ENCODE measurements at places on chromosomes 2 and 18.

DNA sequence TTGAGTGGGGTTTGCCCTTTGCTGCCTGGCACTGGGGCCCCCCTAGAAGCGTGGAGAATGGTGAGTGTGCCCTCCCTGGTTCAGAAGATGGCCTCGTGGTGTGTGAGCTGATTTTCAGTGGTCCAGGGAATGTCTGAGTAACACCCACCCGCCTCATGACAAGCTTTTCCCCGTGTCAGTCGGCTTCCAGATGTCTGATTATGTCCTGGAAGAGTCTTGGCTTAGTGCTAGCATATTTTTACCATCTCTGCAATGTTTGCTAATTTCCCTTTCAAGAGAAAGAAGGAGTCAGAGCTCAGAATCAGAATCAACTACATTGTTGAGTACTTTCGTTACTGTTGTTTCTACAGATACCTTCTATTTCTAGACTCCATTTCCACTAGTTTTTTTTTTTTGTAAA, 214.7 kb downstream of the SEPTIN10 start:
- DNase-seq, result no peak

- DNase-seq, result no peak
These were observed 69.5 kb downstream of the MYOM1 start for GRCh38 chr18:3150274-3150673.

GRCh38 chr2:22282220-22282619, 1102.8 kb upstream of the KLHL29 start:
- DNase-seq, result no peak

DNA sequence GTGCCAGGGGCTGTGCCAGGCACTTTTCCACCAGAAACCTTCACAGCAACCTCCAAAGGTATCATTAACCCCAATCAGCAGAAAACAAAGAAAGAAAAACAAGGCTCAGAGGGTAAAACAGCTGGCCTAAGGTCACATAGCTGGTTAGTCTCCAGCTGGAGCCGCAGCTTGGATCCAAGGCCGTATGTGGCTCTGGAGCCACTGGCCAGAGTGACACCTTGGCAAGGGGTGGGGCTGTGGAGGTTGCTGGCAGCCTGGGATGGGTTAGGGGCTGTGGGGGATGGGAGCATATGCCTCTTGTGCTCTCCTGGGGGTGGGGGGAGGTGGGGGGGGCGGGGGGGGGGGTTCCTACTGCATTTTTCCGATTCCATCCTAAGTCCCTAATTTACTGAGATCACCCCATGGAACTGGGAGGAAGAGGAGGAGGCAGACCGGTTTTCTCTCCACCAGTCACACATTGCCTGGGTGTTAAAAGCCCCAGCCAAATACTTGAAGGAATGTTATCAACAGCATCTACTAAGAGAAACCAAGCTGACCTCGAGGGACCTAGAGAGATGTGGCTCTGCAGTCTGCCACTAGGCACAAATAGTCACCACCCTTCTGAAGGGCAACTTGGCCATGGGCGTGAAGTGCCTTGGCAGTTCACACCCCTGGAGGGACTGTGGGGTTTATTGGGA, 8.0 kb downstream of the HAAO start:
- no peak for DNase-seq

DNA sequence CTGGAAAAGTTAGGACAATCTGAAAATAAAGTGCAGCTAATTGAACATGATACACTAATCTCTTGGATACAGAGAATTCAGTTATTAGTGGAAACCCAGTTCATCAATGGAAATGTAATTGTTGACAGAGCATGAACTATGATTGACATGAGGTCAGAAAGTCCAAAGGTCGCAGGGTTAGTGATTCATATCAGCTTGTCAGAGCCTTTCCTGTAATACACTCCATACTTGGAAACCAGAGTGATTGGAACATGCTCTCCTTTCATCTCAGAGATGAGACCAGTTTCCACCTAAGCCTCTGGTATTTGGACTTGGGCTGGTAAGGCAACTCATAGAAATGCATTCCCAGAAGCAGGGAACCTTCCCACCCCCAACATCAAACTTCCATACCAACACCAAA, 8.5 kb upstream of the NCKAP5 start:
- no peak for DNase-seq

- DNase-seq, result no peak
These were observed 15.4 kb upstream of the XDH start for GRCh38 chr2:31429759-31430438.

- DNase-seq, result no peak
These were observed 205.1 kb upstream of the SRD5A2 start for GRCh38 chr2:31785876-31786275.

- peak; percentile 68 for DNase-seq
These were observed 10.1 kb upstream of the TMEM185B start for GRCh38 chr2:120233292-120233691.

- DNase-seq, result no peak
These were observed 44.8 kb downstream of the PAX8 start for GRCh38 chr2:113233593-113234550.

GRCh38 chr2:230694241-230694640, 18.4 kb upstream of the CAB39 start:
- no peak for DNase-seq

GRCh38 chr2:74693668-74694067, 39.6 kb downstream of the SEMA4F start:
- no peak for DNase-seq

GRCh38 chr2:134344954-134345697, 91.3 kb downstream of the MGAT5 start:
- no peak for DNase-seq

DNA sequence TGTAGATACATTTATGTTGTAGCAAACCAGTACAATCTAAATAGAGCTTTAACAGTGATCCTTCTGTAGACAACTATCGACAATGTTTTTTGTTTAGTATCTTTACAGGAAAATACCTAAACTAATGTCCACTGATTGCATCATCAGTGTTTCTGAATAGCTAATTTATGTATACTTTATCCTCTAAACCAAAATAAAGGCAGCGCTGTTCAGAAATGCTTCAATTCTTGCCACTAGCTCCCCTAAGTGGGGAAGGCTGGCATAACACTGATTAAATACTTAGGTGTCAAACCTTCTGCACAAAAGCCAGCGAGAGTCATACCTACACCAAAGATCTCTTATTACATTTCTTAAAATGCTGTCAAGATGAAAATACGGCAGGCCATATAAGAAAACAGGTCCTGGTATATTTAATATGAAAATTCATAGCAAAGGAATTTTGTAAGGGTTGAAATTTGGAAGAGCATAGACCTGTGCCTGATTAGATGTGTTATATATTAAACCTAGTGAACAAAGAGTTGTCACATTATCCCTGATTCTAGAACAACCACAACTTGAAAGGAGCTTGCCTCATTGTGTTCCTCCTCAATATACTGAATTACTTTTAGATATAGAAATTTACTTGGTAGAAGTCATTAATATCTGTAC, 1693.4 kb upstream of the SLC39A10 start:
- no peak for DNase-seq

DNA sequence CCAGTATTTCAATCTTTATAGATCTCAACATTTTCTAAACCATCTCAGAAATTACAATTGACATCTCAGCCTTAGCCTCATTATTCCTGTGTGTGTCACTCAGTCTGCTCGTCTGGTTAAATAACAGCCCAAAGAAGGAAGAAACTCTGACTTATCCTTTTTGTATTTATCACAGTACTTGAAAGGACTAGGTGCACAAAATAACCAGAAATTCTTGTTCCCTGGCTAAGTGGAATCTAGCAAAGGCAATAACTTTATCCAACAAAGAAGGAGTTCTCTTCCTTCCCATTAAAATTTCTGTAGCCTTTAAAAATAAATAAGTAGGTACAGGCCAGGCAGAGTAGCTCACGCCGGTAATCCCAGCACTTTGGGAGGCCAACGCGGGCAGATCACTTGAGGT, 139.9 kb upstream of the PID1 start:
- DNase-seq, result no peak

DNA sequence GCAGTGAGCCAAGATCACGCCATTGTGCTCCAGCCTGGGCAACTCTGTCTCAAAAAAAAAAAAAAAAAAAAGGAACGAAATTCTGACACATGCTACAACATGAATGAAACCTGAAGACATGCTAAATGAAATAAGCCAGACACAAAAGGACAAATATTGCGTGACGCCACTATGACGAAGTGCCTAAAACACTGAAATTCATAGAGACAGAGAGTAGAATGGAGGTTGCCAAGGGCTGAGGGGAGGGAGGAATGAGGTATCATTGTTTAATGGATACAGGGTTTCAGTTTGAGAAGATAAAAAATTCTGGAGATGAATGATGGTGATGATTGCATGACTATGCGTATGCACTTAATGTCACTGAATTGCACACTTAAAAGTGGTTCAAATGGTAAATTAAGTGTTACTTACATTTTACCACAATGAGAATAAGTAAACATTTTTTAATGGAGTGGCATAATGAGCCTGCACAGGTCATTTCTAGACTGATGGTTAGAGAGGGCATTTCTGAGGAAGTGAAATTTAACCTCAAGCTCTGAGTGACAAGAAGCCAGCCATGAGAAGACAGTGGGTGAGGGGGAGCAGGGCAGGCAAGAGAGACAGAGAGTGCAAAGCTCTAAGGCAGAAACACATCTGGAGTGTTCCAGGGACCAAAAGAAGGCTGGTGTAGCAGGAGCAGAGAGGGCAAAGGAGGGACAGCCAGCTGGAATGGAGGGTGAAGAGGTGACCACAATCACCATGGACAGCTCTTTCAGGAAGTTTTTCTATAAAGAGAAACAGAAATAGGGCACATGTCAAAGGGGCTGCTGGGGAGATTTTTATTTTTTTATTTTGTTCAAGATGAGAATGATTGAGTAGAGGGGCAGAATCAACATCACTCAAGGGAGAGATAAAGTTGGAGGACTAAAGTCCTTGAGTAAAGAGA, 20.6 kb upstream of the EXOC6B start:
- no peak for DNase-seq

- DNase-seq, result no peak
These were observed 812.9 kb downstream of the NR4A2 start for GRCh38 chr2:155519529-155520130.

DNA sequence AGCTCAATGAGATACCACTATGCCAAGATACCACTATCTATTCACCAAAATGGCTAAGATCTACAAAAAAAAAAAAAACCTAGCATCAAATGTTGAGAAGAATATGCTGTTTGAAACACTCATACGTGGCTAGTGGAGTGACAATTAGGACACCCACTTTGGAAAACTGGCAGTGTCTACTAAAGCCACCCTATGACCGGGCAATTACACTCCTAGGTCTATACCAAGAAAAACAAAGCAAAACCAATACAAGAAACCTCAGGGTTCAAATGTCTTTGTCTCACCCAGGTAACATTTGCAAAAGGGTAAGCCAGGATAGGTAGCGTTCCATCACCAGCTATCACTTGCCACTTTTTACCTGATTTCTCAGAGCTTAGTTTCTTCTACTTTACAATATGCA, 123.6 kb upstream of the CAB39 start:
- DNase-seq, result no peak

DNA sequence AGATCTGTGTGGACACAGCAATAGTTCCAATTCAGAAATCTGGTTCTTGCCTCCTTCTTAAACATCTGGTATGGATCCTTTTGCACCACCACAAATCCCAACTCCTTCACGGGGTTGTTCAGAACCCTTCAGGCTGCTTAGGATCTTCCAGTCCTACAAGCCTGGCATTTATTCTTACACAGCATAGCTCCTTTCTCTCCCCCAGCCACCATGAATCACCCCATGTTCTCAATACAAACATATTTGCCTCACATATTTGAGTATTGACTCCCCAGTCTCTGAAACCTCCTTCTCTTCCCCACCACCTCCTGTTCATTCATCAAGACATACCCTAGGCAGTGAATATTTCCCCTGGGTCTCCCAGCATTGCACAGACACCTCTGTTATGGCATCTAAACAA, 155.2 kb downstream of the ALK start:
- DNase-seq, result no peak

DNA sequence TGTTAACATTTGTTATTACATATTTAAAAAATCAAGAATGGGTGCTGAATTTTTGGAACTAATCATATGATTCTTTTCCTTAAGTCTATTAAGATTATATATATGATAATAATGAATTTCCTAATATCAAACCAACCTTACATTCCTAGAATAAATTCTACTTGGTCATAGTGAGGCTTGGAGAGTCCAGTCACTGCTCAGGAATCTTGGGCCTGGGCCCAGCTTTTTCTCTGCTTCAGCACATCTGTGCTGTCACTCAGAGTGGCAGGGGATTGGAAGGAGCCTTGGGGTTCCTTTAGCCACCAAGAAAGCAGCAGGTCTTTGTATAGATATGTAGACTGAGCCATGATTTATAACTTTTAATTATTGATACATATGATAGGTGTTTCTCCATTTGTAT, 19.9 kb upstream of the ZAP70 start:
- DNase-seq, result no peak

DNA sequence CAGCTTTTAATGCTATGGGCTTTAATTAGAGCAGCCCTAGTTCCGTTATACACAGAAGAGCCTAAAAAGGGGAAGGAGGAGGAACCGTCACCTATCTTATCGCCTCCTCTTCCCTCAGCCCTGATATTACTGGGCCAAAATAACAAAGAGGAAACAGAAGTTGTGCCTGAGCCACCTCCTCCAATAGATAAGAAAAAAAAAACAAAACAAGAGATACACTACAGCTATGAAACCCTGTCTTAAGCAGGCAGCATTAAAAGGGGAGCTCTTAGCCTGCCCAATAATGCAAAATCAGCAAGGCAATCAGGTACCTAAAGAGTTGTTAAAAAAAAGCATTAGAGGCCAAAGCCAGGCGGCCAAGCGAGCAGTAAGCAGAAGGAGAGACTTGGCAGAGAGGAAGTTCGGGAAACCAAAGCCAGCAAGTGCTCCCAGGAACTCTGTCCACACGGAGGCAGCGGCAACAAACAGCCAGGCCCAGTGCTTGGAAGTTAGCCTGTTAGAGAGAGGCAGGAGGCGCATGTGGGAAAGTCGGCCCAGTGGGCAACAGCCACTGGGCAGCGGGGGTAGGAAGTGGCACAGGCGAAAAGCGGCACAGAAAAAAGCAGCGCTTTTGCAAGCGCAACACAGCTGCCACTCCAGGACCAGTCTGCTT, 41.8 kb upstream of the PDK1 start:
- DNase-seq, result no peak

- DNase-seq, result no peak
These were observed 87.6 kb downstream of the ZBTB7C start for GRCh38 chr18:48321536-48321935.

DNA sequence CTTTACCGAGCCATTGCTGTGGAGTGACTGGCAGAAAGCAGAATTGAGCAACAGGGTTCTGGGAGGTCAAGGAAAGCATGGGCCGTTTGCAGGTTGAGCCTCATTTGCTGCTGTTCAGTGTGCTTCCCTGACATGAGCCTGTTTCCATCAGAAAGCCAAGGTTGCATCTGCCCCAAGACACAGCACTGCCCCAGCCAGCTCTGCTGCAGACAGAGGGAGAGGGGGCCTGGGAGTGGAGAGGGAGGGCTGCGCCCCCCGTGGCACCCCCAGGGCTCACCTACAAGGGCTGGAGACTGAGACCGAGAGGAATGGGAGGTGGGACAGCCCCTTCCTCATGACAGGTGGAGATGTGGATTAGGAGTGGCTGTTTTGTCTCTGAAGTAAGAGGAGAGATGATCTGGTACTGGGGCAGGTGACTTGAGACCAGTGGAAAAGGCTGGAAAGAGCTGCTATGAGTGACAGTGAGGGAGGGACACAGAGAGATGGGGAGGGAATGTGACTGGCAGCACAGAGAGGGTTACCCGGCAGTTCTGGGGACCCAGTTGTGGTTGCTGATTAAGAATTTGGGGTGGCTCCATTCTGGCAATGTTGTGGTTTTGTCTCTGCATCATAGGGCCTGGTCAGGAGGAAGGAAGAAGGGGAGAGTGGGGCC, 218.0 kb downstream of the DYSF start:
- peak; percentile 9 for DNase-seq

- no peak for DNase-seq
These were observed 171.0 kb downstream of the HRH4 start for GRCh38 chr18:24631243-24632025.

GRCh38 chr18:25873833-25874232, 216.6 kb downstream of the SS18 start:
- DNase-seq, result no peak

Measured in lower leg skin (tissue), 4 donors.